ENCODE measurements at places on chromosomes 3 and 15. TPM values are rescaled to one million over a fixed set of nuclear protein-coding genes. Genes with fewer than 3 reads are reported as not detected.

Gene PTPRG
- 167 TPM for total RNA-seq

Gene TMEM266
- total RNA-seq, result 0.12 TPM

Gene FBXL22
- 1.1 TPM for total RNA-seq

Gene LRRC49
- 8.5 TPM for total RNA-seq

Gene FBXL2
- total RNA-seq, result 21.3 TPM

Gene TMEM108
- not detected for total RNA-seq

Gene LRRC34
- total RNA-seq, result 3.4 TPM

Gene RGMA
- 7.5 TPM for total RNA-seq

Gene CEP19
- 3.0 TPM for total RNA-seq

Gene COPG1
- total RNA-seq, result 402 TPM

Gene ALG1L2
- not detected for total RNA-seq

Gene CLEC3B
- total RNA-seq, result 9.9 TPM

Gene CEMIP
- 1,053 TPM for total RNA-seq

Gene GATM
- not detected for total RNA-seq

Gene CIDEC
- not detected for total RNA-seq

Gene COLQ
- total RNA-seq, result 0.61 TPM

Gene HRH1
- total RNA-seq, result 4.7 TPM

Gene GOLIM4
- 43.6 TPM for total RNA-seq

Gene IGDCC3
- under 0.01 TPM for total RNA-seq
